ENCODE measurements at places on chromosomes 1 and 21.
A peak's percentile ranks its signal among the peaks of the same experiment; 100 is the strongest.

- no peak for DNase-seq
Measured at GRCh38 chr21:15127437-15127836, 62.6 kb upstream of the NRIP1 start.

GRCh38 chr1:113325022-113325421 is 65.3 kb upstream of the MAGI3 start:
- DNase-seq, result no peak

DNA sequence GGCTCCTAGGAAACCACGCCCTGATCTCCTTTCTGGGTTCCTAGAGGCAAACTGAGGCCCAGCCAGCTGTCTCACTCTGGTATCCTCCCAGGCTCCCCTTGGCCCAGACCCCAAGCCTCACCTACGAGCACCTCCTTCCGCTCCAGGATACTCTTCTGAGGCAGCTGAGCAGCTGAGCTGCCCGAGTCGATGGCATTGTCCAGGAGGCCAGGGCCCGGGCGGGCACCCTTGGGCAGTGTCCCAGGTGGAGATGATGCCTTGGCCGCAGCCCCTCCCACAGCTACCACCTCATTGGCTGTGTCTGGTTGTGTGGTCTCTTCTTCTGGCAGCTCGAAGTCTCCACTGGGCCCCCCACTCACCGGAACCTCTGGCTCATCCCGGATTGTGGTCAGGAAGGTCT is 34.4 kb downstream of the SDC3 start:
- no peak for DNase-seq

GRCh38 chr1:61187352-61188086 is 105.2 kb downstream of the NFIA start:
- DNase-seq, result no peak

- DNase-seq, result no peak
Measured at GRCh38 chr21:31983120-31983519, 110.3 kb downstream of the HUNK start.

GRCh38 chr1:234433563-234434285 is 45.3 kb downstream of the TARBP1 start:
- DNase-seq, result peak; percentile 57

DNA sequence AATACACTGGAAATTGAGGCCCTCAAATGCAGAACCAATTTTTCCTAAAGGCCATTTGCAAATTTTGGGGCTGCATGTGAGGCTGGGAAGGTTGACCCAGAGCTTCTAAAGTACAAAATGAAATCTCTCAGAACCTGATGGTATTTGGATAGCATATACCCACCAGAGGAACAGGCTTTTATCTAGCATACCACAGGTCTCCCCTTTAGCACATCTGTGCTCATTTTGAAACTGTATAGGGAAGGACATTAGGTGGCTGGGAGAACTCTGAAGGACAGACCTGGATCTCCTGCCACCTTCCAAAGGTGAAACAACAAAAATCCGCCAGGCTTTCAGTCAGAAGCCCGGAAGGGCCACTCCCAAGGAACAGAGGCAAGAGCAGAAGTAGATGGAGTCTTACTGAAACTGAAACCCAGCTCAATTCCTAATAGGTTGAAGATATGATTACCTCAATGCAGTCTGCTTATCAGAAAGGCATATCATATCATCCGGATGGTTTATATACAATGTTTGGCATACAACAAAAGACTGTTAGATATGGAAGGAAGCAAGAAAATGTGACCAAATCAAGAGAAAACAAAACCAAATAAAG is 11.6 kb downstream of the CD55 start:
- DNase-seq, result no peak

DNA sequence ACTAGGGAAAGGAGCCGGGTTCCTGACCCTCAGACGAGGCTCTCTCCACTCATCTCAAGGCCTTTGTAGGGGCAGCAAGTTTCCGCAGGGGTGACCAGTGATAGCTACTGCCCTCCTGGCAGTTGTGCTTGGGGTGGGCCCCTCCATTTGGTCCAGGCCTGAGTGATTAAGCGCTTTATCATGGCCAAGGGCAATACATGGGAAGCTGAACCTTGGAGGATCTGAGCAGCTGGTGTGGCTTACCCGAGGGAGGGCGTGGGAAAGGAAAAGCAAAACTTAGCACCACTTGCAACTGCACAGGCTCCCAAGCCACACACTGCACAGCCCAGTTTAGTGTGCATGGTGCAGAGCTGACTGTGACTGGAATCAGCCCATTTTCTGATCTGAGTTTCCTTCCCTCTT is 47.8 kb downstream of the GADD45A start:
- DNase-seq, result peak; percentile 32

GRCh38 chr21:41361786-41362604 is at the start of gene MX2:
TSS of gene MX2 (plus strand) at chr21:41362027. CDS start at chr21:41376907, 14,880 bp downstream.
- DNase-seq, result peak; percentile 75

DNA sequence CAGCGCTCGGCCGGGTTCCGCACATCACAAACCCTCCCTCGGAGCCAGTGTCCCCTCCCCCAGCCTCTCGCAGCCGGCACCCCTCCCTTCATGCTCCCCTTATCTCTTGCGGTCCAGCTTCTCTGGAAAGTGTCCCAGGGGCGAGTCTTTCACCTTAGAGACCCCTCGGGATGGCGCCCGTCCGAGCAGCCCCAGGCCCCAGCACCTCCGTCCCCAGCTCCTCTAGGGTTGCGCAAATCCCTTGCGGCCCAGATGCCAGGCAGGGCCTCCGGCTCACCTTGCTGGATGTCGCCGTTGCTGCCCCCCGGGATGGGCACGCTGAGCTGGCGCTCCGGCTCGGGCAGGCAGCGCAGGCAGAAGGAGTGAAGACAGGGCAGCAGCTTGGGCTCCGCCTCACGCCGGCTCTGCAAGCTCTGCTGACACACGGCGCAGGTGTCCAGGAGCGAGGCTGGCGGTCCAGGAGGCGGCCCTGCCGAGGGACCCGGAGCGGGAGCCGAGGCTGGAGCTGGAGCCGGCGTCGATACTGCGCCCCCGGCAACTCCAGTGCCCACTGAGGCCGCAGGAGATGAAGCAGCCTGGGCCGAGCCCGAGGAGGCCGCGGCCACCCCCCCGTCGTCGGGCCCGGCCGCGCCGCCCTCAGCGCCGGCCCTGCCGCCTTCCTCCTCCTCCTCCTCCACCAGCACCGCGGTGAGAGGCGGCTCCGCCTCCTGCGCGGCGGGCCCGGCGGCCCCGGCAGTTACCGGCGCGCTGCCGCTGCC is 550 bp downstream of the TRIM33 start:
- peak; percentile 31 for DNase-seq

GRCh38 chr1:35603941-35604340 is 30.8 kb downstream of the TFAP2E start:
- DNase-seq, result no peak

DNA sequence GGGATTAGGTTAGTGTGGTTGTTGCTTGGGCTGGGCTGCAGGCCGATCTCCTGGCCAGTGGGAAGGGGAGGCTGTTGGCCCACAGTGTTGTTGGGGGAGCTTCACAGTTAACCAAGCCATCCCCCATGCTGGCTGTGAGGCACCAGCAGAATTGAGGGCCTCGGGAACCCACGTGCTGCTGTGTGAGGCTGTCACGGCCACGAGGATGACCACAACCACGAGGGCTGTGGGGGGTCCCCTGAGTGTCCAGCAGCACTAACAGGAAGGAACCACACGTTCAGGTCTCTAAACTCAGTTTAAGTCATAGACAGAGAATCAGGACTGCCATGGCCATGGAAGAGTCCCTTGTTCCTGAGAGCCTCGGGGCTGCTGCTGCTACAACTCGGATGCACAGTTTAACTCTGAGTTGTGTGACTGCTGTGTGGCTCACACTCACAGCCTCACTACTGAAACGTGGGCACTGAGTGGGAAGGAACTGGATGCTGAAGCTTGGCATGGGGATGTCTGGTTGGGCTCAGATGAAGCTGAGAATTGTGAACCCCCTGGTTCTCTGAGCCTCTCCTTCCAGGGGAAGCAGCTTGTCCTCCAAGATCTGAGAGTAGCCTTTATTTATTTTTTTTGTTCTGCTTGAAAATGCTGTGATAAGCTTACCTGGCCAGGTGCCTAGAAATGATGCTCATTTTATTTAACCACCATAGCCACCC is 4.8 kb upstream of the MMEL1 start:
- no peak for DNase-seq

DNA sequence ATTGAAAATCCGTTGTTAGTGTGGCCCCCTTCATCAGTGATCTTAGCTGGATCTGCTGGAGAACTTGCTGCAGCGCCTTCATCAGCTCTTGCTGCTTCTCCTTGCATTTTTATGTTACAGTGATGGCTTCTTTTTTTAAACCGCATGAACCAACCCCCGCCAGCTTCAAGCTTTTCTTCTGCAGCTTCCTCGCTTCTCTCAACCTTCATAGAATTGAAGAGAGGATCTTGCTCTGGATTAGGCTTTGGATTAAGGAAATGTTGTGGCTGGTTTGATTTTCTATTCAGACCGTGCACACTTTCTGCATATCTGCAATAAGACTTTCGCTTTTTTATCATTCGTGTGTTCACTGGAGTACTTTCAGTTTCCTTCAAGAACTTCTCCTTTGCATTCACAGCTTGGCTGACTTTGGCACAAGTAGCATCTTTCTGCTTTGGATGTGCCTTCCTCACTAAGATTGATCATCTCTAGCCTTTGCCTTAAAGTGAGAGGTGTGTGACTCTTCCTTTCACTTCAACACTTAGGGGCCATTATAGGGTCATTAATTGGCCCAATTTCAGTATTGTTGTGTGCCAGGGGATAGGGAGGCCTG is 13.1 kb downstream of the RNF187 start:
- no peak for DNase-seq

GRCh38 chr1:30600706-30601105 is 122.7 kb downstream of the MATN1 start:
- DNase-seq, result no peak

GRCh38 chr1:226761322-226761721 is 22.2 kb upstream of the ITPKB start:
- no peak for DNase-seq

DNA sequence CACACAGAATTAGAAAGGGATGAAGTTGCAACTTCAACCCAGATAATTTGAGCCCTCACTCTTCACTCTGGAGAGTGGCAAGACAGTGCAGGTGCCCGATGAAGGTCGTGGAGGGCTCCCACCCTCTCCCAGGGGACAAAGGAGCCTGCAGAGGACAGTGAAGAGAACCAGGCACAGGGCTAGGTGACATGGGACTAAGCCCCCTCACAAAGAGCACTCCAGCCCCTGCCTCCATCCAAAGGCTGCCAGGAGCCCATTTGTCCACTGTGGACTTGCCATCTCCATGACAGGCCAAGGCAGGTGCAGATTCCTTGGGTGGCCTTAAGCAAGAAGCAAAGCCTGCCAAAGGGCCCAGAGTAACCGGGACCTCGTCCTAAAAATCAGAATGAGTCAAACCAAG is 15.1 kb downstream of the ERRFI1 start:
- no peak for DNase-seq

- no peak for DNase-seq
Measured at GRCh38 chr1:53080041-53080440, 18.0 kb downstream of the PODN start.

GRCh38 chr1:39671433-39671792 is 494 bp downstream of the NT5C1A start:
- no peak for DNase-seq

GRCh38 chr1:65198096-65198495 is 50.1 kb downstream of the AK4 start:
- no peak for DNase-seq

DNA sequence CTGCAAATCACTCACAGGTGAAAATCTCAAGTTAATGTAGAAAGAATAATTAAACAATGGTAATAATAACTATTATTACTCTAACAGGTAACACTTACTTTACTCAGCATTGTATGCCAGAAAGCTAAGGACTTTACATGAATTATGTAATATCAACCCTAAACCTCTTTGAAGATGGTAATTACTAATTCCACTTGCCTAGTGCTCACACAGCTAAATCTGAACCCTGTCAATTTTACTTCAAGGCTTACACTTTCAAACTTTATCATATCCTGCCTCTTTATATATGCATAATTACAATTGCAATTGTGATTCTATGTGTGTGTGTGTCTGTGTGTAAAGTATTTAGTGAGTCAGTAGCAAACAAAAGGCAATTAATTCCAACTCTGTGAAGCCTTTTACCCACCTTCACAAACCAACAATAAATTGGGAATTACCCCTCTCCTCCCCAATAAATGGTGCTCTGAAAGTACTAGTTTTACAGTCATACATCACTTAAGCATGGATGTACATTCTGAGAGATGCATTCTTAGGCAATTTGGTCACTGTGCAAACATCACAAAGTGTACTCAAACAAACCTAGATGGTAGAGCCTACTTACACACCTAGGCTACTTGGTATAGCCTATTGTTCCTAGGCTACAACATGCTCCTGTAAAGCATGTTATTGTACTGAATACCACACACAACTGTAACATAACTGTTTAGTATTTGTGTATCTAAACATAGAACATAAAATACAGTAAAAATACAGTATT is 5.9 kb downstream of the ZNF644 start:
- no peak for DNase-seq

DNA sequence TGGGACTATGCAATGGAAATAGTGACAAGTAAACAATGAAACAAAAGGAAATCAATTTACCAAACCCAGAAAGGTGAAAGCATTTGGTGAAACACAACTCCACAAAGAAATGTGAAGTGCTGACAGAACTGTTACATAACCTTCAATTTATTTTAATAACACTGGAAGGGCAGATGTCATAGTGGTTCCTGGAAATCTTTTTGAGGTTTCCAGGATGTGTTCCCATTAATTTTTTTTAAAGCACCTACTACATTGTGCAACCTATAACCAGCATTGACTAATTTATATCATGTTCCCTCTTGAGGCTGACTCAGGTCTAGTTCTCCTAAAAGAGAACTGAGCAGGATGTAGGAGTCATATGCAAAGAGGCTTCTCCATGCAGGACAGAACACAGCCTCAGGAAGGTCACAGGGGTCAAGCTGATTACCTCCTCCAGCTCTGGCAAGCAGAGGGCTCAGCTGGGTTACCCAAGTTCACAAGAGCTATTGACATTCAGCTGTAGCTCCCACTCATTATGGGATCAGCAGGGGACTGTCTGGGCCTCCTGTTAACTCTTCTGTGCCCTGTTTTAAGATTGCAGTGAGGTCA is 157.1 kb upstream of the NRIP1 start:
- no peak for DNase-seq

DNA sequence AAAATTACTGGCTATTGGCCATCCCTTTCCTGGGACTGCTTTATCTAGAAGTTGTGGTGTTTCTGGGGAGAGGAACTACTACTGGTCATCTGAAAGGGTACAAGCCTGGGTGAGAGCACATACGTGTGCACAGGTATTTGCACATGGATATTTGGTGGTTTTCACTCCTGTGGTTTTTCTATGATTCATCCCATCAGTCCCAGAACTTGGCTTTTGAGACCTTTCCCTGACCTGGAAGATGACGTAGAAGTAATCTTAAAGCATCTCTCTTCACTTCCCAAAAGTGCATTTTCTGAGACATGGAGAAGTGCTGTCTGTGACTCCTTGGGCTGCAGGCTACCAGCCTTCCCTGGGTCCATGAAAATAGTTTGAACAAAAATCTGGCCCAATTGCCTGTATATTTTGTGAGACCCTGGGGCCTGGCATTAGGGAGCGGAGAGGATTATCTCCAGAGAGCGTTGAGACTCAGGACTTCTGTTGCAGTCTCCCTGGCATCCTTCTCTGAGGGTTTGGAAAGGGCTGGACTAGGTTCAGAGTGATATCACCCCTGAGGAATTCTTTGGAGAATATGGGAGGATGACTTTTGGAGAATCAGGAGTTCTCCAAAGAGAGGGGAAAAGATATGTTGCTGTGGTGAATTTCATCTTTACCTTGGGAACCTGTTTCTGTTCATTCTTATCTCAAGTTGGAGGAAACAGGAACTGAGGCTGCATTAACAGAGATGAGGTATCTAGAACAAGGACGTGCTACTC is 130.8 kb downstream of the NOS1AP start:
- no peak for DNase-seq

GRCh38 chr1:68223687-68224086 is 8.6 kb downstream of the WLS start:
- no peak for DNase-seq

GRCh38 chr21:39180429-39181019 is 2.7 kb downstream of the PSMG1 start:
- no peak for DNase-seq

Data from GM10248 (cell line).